Fibroblast of skin of left biceps (primary cell): ENCODE measurements at places on chromosomes 16 and 17.

- no peak for DNase-seq
Measured at GRCh38 chr17:58060596-58061191, 22.5 kb upstream of the DYNLL2 start.

- no peak for DNase-seq
Measured at GRCh38 chr16:30738984-30739951, 9.0 kb upstream of the PHKG2 start.

DNA sequence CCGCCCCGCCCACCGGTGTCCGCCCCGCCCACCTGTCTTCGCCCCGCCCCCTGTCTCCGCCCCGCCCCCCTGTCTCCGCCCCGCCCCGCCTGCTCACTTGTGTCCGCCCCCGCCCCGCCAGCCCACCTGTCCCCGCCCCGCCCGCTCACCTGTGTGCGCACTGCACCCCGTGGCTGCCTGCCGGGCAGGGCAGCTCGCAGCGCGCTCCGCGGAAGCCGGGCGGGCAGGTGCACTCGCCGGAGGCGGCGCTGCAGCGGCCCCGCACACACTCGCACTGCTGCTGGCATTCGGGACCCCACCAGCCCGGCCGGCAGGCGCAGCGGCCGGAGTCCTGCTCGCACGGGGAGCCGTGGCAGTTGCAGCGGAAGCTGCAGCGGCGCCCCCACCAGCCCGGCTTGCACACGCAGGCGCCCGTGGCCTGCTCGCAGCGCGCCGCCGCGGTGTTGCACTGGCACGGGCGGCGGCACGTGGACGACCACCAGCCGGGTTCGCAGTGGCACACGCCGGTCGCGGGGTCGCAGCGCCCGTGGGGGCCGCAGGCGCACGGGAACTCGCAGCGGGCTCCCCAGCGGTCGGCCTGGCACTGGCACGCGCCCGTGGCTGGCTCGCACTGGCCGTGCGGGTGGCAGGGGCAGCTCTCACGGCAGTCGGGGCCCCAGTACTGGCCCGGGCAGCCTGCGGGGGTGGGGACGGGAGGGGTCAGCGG, 2.1 kb downstream of the SCARF1 start:
- DNase-seq, result no peak

DNA sequence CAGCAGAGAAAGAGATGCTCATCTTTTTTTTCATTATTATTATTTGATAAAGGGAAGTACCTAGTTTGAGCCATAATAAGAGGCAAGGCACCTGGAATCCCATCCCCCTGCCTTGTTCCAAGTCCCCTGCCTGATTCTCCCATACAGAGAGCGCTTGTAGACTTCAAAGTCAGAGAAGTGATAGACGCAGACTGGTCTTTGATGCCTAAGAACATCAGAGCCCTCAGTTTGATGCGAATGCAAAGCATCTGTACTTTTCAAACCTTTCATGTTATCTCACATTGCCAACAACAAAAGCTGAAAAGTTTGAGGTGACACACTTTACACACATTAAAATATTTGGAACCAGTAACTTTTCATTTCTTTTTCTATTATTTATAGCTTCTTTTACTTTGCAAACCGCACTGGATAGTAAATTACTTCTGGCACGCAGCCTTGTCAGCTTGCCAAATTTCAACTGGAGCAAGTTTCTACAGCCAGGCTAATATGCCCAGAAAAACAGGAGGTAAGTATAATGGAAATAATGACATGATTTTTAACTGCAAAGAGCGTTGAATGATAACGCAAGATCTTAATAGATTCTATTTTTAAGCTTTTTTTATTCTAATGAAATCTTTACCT, 5.9 kb upstream of the UTP6 start:
- DNase-seq, result peak; percentile 41

GRCh38 chr16:10028644-10029043, 153.6 kb downstream of the GRIN2A start:
- no peak for DNase-seq
